ENCODE measurements at places on chromosomes 7 and 10.
A peak's percentile ranks its signal among the peaks of the same experiment; 100 is the strongest.

- DNase-seq: no peak
Observed at GRCh38 chr7:88760136-88760515, 626 bp downstream of the ZNF804B start.

DNA sequence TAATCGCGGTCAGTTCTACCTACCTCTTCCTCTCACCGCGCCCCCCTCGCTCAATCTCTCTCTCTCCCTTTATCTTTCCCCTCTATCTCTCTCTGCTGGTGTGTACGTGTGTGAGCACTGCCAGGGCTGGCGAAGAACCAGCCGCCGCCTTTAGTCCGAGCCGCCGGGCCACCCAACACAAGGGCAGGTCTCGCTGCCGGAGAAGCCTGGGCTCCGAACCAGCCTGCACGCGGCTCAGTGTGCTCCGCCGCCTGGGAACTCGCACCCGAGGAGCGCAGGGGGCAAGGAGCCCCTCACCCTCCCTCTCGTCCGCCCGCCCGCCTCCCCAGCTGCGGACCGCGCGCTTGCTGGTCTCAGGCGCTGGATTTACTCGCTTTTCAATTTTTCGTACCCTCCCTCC is 1.7 kb downstream of the NXPH1 start:
- DNase-seq: peak; percentile 47

DNA sequence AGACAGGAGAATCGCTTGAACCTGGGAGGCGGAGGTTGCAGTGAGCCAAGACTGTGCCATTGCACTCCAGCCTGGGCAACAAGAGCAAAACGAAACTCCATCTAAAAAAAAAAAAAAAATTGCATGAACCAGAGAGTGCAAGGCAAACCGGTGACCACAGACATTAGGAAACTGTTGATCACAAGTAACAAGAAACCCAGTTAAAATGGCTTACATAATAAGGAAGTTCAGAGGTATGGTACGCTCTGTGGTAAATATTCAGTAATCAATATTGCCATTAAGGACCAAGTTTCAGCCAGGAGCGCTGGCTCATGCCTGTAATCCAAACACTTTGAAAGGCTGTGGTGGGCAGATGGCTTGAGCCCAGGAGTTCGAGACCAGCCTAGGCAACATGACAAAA is 9.2 kb upstream of the NT5C2 start:
- no peak for DNase-seq

DNA sequence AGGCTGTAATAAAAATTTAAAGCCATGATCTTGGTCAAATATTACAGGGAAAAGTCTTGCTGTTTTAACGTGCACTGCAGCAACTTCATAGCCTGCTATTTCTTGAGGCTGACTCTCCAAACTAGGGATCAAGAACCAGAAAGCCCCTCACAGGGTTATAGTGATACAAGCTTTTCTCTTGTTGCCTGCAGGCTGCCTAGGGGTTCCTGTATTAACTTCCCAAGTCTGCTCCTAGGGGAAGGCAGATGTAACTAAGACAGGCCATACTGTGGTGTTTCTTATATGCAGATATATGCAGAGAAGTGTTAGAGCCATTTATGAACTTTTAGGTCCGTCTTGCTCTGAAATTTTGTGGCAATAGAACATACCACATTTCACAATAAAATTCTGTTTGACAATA is 175.7 kb downstream of the FOXP2 start:
- peak; percentile 43 for DNase-seq
